ENCODE measurements at places on chromosomes 5 and 9.

- DNase-seq, result no peak
Measured at GRCh38 chr9:77927265-77927664, 104.3 kb downstream of the GNAQ start.

GRCh38 chr9:98362624-98363252 lies 107.3 kb upstream of the TBC1D2 start:
- DNase-seq, result no peak

DNA sequence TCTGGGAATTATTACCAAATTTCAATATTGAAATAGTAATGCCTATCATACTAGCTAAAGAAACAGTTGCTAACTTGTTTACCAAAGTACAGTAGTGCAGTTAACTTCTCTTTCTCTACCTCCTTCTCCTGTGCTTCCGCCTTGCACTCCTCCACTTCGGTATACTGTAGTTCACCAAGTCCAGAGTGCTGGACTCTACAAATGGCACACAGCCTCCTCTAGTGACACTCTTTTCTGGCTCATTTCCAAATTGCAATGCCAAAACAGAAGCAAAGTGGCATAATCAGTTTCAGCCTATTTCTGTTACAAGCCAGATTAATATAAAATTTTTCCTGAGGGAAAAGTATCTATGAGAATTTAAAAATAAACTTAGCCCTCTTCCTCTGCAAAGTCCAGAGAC lies 86.0 kb upstream of the RASGRF2 start:
- DNase-seq, result no peak

- DNase-seq, result no peak
Measured at GRCh38 chr9:110148384-110148783, 59.6 kb downstream of the C9orf152 start.

DNA sequence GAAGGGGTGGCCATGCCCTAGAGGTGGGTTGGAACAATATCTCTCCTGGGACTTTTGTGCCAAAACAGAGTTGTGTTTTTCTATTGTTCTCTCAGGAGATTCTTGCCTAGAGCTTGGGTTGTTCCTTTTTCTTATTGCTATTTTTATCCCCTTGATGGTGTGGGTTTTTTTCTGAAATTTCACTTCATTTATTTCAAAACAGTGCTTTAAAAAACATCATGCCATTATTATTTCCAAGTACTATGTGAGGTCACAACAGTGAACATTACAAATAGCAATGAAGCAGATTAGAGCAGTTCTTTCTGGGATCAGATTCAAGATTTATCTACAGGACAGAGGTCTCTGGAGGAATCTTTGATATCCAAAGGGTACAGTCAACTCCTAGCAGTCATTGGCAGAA lies 76.6 kb downstream of the ACTBL2 start:
- no peak for DNase-seq

DNA sequence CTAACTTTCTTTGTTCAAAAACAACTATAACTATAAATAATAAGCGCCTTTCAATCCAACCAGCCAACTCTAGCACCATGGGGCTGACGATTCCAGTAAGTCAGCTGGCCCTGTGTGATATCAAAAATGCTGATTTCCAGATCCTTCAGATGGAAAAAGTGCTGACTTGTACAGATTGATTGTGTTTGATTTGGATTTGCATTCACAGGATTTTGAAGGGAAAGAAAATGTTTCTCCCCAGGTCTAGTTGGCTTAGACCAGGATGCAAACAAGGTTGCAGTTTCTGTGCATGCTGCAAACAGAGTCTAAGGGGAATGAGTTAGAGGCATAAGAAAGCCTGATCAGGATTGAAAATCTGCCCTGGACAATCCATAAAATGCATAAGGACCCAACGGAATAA lies 68.9 kb downstream of the SLC1A3 start:
- no peak for DNase-seq

- no peak for DNase-seq
Measured at GRCh38 chr9:125700791-125701190, 6.2 kb downstream of the MAPKAP1 start.

DNA sequence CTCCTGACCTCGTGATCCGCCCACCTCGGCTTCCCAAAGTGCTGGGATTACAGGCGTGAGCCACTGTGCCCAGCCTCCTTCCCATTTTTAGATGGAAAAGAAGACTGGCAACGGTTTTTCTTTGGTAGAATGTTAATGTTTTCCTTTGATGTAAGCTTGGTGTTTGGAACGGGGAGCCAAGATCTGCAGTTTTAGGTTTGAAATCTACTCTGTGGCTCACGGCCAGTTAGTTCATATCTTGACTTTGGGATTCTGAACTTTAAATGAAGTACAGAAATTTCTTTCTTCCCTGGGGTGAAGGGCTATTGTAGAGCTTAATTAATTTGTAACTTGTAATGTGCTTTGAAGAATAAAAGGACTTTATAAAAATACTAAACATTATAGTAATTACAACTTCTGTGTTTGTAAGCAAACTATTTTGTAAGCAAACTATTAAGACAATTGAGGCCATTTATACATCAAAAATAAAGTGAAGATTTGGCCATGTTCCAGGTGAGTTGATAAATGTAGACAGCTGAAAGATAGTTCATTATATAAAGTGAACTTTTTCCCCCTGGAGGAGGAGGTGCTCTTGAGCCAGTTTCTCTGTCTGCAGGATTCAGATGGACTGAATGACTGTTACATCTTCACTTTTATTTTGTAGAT lies 117.1 kb upstream of the TUT7 start:
- no peak for DNase-seq

DNA sequence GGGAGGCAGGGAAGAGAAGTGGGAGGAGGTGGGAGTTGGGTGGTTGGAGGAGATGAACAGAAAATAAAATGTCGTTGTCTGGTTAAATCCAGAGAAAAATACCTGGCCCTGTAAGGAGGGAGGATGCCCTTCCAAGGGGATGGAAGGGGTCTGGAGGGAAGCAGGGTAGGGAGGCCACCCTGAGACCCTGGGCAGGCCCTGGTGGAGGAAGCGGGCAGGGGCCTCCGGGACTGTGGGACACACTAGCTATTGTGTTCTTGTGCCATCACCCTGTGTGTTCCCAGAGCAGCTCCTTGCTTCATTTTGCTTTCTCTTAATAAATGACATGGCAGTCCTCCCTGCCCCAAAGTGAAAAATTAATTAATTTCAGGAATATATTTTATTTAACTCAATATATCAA lies 11.8 kb upstream of the CD180 start:
- DNase-seq, result no peak

DNA sequence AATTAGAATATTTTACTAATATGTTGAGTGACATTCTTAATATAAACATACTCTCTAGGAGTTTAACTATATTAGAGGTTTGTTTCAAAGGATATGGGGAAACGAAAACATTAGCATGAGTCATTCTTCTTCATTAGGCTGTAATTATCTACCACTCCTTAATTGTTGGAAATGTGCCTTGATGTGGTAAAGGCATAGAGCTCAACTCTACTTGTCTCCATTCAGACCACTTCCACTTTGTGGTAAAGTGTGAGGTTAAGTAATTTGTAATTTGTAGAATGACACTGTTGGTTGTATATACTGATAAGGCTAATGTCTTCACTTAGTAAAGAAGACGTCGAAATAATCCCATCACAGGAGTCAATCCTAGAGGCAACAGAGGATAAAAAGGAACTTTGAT lies 58.1 kb downstream of the HAPLN1 start:
- no peak for DNase-seq

- DNase-seq, result no peak
Measured at GRCh38 chr5:122295138-122295537, 16.9 kb upstream of the SNCAIP start.

DNA sequence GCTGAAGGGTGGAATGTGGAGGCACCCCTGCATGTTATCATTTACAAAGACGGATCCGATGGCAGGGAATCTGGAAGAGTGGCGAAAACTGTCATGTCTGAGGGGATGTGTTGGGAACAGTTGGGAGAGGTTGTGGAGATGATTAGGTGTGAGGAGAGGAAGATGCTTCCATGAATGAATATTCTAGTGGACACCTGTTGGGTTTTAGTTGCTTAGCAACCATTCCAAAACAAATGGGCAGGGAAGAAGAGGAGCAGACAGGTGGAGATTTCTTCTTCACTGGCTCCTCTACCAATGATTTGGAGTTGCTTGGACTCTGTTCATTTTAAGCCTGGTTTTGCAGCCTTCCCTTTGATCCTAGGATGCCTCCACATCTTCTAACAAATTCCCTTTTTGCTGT lies 465.3 kb upstream of the CLINT1 start:
- no peak for DNase-seq

GRCh38 chr5:157860898-157861890 lies 2.2 kb upstream of the CLINT1 start:
- DNase-seq, result no peak

DNA sequence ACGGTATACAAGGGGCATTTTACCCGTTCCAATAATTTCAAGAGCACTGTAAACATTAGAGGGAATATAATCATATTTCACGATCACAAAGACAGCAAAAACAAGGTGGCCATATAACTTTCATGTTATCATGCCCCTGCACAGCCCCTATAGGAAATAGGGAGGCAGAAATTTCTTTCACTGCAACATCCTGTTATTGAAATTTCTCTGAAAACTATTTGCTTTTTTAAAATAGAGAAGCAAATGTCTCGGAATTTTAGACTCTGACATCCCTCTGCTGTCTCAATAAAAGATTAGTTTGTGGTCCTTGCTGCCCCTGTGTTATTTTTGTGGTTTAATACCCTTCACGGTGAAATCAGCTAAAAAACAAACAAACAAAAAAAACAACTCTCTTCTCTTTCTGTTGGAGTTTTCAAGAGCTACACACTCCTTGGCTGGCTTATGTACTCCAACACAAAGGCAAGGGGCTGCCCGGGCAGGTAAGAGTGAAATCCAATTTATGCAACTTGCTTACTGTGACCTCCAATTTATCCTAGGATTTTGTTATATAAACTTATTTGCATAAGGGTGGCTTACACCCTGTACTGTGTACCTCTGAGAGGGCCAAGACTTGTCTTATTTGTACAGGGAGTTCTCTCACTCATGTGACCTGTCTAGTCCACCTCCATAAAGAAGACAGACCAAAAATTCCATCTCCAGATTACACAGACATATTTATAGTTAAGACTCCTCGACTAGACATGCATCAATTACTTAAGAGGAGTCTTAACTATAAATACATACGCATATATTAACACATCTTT lies 223.6 kb downstream of the MLLT3 start:
- no peak for DNase-seq

DNA sequence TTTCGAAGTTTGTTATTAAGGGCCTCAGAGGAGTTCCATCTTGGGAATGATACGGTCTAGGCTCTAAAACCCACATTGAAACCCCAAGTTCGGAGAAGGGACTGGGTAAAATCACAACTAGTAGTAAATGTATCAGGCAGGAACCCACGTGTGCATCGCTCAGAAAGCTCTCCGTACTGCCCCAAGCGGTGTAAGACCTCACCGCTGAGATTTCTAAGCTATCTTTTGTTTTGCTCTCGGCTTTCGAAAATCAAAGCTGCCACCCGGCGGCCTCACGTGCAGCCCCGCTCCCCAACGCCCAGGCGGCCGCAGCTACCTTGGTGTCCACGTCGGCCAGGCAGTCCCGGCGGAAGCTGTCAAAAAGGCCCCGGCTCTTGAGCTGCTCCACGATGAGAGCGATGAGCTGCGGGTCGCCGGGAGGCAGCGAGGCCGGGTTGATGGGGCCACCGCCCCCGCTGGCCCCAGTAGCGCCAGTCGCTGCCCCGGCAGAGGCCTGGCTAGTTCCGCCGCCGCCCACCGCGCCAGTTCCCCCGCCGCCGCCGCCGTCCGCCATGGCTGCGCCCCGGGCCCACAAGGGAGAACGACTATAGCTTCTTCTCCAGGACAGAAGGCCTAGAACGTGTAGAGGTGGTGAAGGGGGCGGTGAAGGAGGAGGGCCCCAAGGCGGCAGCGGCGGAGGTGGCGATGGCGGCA lies 420 bp downstream of the BOD1 start:
- no peak for DNase-seq

- DNase-seq, result no peak
Measured at GRCh38 chr9:37025071-37025822, 8.8 kb downstream of the PAX5 start.

DNA sequence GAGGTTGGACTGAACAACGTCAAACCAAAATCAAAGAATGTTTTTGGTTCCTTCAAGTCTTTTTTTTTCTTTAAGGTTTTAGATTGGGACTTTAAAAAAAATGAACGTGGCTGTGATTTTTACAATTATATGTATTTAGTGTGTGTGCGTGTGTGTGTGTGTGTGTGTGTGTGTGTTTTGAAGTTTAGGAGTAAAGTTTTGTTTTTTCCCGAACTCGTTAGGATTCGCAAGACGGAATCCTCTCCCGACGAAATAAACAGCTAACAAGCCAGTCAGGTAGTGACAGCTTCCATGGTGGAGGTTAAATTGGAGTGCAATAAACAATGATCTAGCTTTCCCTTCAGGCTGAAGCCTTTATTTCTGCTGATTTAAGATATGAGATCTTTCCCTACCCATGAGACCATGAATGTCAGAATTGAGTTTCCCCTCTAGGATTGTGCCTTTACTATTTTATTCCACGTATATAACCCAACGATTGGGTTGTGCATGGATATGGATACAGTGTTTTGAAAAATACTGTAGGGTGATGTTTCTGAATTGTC lies 1.2 kb downstream of the KIAA1958 start:
- no peak for DNase-seq

DNA sequence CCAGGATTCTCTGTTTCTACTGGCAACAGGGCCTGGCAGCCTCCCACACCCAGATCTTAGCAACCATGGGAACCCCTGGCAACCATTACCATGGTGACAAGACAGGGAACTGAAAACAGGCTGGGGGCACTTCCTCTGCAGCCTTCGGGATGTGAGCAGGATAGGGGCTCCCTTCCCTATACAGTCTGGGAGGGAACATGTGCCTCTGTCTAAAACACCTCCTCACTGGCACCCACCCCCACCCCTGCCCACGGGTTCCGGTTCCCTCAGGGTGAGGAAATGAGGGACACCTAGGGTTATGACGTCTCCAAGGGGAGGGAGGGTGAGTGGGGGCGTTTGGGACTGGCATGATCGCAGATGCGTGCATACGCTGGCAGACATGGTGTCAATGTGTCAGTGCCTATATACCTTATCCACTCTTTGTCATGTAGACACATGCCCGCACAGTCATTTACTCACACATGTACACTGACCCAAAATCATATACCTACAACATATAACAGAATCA lies 3.0 kb upstream of the DNAJB5 start:
- no peak for DNase-seq

GRCh38 chr5:88687373-88687911 lies 195.5 kb downstream of the MEF2C start:
- DNase-seq, result no peak

DNA sequence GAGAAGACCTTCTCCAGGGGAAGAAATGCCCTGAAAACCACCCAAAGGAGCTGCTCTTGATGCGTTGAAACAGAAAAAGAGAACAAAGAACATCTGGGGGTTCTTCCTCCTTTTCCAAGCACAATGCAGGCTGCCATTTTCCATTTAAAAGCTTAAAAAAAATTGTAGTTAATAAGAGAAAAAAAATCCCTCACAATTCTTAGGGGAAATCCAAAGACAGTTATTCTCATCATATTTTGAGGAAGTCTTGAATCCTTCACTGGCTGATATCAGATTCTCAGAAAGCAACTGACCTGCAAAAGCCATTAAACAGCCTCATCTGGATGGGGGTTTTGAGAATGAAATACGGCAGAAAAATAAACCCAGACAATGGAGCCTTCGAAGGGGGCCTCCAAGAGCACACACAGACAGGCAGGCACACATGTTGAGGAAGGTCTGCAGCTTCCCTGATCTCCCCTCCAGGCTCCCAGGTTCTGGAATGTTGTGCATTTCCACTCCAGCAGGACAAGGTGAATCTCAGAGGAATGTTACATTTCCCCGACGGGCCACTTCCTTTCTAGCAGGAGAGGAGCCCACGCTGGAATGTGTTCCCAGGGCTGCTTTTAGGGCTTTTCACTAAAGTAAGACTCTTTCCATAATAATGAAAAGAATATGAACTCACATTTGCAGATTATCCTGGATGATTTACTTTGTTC lies 159.4 kb upstream of the S1PR3 start:
- no peak for DNase-seq

- DNase-seq, result peak; percentile 4
Measured at GRCh38 chr5:1564182-1564748, 40.5 kb upstream of the LPCAT1 start.
